Renal cortical epithelial cell (primary cell): ENCODE measurements at places on chromosomes 11 and 22.

GRCh38 chr22:17915188-17915587 lies 109.2 kb downstream of the MICAL3 start:
- no peak for DNase-seq

- DNase-seq = peak; percentile 50
Measured at GRCh38 chr11:20388096-20389055, 860 bp downstream of the PRMT3 start.

DNA sequence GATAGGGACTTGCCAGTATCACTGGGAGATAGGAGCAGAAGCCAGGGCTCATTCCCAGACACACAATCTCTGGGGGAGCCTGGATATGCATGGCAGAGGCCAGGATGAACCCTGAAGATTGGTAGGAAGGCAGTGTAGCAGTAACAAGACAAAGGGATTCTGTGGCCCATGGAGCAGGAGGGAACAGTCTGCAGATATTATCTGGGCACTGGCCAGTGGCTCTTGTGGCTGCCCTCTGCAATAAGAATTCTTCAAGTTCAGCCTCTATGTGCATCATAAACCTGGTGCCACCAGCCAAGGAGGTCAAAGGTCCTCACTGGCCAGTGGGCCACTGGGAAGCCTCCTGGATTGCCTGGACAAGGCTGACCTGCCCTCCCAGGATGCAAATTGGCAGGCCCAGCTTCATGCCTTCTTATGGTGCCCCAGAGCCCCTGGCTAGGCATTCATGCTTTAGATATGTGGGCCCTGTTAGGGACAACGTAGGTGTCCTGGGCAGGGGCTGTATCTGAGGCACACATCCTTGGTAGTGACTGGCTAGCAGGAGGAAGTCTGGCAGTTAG lies 29.2 kb downstream of the KCNQ1OT1 start:
- DNase-seq = no peak

DNA sequence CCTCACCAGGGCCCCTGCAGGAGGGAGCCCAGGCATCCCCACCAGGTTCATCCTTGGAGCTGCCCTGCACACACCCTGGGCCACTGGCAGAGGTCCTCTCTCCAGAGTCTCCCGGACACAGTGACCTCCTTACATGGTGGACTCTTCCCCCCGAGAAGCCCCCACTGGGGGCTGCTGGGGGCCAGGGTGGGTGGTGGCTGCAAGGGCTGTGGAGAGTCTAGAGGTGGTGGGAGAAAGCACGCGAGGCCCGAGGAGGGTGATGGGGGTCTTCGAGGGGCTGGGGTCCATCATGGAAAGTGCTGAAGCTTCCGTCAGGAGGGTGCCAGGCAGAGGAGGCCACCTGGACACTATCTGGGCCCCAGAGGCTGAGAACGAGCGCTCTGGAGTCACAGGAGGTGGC lies 17.6 kb downstream of the PGA5 start:
- DNase-seq = no peak

DNA sequence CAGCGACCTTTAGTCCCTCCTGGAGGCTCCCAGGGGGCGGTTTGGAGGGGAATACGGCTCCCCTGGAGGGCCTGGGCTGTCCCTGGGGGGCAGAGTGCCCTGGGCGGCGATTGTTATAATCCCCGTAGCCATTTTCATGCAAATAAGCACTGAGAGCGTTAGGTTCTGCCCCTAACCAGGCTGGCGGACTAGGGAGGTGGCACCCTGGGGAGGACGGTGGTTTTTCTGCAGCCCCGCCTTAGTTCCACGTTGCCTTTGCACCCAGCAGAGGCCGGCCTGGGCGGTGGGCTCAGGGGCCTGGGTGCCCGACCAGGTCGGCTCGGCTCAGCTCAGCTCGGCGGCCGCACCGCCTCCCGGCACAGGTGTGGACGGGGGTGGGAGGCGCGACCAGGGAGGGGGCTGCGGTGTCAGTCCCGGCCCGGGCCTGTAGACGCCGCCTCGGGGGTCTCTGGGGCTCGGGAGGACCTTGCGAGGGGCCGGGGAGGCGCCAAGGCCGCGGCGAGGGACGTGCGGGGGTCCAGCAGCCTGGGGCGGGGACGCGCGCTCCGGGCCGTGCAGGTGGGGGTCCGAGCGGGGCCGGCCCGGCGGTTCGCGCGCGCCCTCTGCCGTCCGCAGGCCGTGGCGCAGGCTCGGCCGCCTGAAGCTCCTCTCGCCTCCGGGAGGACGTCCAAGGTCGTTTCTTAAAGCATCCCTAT lies 2.3 kb upstream of the DUSP8 start:
- no peak for DNase-seq

DNA sequence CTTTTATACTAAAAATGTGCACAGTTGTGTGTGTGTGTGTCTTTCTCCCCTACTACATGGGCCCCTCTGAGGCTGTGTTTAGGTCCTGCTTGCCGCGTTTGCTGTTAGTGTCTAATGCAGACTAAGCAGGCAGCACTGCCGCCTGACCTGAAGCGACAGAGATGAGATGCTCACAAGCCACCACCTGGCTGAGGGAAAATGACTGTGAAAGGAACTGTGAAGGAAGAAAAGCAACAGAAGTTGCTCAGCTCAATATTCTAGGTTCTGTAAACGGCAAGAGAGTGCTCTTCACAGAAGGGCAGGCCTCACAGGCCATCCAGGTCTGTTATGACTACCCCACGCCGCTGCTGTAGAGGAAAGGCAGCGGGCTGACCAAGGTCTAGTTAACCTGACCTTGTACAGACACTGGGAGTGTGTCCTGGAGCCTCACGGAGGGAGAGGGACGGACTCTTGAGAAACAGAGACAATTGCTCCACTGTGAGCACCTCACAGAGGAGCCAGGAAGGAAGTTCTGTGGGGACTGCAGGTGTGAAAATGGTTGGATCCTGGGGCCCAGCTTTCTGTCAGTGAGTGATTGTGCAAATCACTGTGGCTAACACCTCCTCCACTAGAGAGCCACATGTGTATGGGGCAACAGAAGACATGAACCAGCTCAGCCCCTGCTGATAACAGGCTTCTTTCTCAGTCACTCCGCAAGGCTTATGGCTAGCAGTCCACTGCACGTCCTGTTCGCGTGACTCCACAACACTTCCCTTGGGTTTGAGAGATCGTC lies 31.3 kb upstream of the YPEL1 start:
- DNase-seq = no peak

DNA sequence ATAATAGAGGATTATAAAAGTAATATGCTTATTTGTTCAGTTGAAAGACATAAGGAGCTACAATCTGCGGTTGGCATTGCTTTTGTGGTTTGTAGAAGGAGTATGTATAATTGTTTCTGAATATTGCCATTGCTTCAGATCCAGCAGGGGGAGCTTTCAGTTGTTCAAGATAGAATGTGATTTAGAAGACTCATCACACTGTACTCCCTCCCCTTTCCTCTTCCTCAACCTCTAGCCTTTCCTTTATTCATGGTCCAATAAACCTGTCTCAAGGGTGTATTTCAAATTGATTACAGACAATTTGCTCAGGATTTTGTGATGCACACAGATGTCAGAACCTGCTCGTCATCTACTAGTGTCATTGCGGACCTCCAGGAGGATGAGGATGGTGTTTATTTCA lies 9.8 kb downstream of the PRMT3 start:
- peak; percentile 66 for DNase-seq

GRCh38 chr11:58334708-58335107 lies 24.2 kb downstream of the OR5B17 start:
- DNase-seq = peak; percentile 84

DNA sequence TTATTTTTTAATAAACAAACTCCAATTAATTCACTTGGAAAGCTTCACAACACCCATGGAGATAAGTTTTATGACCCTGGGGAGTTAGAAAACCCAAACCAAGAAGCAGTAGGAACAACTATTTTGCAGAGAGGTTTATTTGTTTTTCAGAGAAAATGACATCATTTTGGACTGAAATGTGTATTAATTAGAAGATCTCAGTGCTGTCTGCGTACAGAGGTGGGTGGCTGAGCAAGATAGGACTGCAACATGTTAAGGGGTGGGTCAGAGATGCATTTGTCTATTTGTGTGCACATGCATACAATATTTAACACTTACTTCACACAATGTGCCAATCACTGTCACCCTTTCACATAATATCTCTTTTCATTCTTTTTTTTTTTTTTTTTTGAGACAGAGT lies 1.1 kb downstream of the SCGB1A1 start:
- DNase-seq = no peak

DNA sequence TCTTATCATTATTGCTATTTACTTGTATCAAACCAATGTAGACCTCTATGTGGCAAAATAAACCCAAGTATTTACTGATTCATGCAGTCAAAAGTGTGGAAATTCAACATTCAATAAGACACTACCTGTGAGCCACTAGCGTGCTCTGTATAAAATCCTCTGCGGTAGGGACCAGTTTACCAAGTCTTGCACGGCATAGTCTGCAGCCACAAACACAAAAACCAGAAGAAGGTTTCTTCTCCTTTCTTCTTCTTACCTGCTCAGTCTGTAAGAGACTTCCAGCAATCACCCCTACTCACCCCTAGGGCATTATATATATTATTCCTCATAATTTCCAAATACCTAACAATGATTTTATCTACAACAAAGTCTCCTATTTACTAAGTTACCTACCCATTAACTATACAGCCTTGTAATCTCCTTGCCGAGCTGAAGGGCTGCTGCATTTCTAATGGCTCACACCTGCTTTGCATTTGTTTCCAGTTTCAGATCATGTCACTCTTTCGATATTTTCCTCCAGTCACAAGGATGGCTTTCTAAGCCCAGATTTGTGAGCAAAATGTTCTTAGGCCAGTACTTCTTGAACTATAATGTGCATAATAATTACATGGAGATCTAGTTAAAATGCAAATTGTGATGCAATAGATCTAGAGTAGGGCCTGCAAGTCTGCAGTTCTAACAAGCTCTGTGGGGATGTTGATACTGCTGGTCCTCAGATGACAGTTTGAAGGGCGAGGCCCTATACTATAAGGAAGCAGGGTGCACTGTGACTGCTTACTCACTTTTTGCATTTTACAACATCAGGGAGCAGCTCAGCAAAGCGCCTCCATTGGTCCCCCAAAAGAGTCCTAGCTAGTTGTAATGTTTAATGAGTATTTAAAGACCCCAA lies 191.9 kb upstream of the DDI1 start:
- DNase-seq = peak; percentile 27

GRCh38 chr11:61120706-61121191 lies 18.5 kb downstream of the CD5 start:
- no peak for DNase-seq

DNA sequence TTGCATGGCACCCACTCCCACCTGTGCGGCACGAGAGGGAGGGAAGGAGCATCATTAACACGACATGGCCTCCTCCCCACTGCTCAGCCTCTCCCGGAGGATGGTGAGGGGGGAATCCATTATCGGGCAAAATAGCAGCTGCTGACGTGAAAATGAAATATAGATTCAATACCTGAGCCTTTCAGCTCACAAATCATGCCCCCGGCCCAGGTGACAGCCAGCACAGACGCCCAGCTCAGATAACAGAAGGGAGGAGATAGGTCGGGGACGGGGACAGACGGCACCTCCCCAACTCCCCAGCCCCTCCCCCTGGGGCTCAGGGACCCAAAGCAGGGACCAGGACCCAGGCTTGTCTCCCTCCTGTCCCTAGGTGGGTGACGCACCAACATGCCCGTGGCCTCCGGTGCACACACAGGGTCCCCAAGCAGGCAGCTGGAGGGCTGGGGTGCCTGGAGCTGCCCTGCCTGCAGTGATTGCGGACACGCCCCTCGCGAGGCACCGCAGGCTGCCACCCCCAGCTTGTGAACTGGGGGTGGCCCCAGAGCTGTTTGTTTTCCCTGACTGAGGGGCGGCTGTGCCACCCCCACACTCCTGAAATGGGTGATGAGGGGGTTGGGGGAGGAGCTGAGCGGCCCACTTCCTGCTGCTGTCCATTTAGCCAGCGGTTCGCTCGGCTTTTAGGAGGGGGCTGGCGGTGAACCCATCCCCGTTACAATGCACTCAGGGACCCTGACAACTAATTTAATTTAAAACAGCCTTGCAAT lies 31.7 kb downstream of the FLRT1 start:
- DNase-seq = no peak

DNA sequence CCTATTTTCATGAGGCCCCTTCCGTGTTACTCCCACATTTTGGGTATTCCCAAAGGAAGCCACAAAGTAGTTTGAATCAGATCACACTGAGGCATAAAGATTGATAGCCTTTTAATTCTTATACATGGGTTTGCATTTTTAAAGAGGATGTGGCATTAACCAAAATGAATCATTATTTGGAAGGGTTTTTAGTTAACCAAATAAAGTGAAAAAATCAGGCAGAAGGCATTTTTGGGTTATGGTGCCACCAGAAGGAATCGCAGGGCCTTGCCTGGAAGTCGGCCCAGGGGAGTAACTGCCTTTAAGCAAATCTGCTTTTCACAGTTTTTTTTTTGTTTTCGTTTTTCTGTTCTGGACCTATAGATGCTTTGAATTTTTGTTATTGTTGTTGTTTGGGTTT lies 55.4 kb downstream of the HSD17B12 start:
- DNase-seq = peak; percentile 7

DNA sequence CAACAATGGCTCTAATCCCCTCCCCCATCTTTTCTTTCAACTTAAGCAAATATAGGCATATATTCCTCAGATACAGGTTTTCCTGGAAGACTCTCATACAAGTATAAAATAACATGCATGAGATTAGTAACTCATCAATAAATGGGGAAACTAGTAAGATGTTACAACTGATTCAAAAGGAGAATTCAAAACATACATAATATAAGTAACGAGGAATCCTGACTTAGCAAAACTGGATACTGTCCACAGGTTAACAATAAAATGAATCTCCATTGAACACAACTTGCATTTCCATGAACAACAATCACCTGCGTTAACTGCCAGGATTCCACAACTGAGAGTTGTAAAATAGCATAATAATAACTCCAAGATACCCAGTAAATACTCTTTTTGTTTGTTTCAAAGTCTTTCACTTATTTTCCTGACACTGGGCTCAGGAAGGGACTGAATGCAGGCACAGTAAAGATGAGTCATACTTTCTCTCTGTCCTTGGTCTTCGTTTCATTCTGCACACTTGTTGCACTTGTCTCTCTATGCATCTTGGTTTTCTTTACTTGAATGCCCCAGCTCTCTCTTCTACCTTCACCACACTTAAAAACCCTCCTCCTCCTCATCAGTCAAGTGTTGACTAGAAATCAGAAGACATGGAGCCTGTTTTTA lies 8.1 kb downstream of the APIP start:
- DNase-seq = no peak

DNA sequence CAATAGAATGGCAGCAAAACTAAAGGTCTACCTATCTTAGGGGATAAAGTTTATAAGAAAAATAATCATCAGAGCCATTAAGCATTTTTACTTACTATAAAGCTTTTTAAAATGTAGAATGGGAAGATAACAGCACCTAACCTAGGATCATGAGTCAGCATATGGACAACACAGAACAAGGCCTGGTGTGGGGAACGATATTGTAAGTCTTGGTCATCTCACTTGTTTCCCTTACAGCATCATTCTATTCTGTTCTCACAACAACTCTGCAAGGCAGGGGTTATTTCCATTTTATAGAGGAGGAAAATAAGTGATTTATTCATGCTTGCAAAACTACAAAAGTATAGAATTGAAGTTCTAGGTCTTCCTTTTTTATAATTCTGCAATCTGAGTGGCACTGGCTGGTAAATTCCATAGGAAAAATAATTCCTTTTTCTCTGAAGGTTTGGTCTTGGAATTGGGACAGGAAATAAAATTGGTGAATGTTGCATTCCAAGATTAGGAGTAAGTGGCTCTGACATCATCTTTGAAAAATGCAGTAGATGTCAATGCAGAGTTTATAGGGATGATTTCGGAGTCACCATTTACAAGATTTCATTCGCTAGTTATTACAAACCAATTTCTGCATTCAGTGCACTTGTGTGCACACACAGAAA lies 423.0 kb downstream of the DYNC2H1 start:
- DNase-seq = peak; percentile 65
